ENCODE measurements at places on chromosomes 1 and 21.

DNA sequence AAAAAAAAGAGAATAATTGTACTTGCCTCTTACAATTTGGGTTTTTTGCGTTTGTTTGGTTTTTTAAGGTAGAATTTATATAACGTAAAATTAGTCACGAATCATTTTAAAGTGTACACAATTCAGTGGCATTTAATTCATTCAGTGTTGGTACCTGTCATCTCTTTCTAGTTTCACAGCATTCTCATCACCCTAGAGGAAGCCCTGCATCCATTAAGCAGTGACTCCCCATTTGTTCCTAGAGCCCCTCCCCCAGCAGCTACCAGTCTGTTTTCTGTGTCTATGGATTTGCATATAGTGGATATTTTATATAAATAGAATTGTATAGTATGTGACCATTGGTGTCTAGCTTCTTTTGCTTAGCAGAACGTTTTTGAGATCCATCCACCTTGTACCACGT lies 233.2 kb upstream of the FMN2 start:
- no peak for DNase-seq

DNA sequence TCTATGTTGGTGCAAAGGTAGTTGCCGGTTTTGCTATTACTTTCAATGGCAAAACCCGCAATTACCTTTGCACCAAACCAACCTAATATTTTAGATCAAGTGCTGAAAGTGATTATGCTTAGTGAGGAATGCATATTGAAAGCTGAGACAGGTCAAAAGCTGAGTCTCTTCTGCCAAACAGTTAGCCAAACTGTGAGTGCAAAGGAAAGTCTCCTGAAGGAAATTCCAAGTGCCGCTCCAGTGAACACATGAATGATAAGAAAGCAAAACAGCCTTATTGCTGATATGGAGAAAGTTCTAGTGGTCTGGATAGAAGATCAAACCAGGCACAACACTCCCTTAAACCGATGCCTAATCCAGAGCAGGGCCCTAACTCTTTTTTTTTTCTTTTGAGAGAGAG lies 83.1 kb upstream of the ERRFI1 start:
- DNase-seq: no peak

GRCh38 chr1:201582705-201583442 lies 43.9 kb downstream of the NAV1 start:
- DNase-seq: peak; percentile 49

GRCh38 chr21:43025636-43026180 lies 49.9 kb downstream of the CBS start:
- no peak for DNase-seq

DNA sequence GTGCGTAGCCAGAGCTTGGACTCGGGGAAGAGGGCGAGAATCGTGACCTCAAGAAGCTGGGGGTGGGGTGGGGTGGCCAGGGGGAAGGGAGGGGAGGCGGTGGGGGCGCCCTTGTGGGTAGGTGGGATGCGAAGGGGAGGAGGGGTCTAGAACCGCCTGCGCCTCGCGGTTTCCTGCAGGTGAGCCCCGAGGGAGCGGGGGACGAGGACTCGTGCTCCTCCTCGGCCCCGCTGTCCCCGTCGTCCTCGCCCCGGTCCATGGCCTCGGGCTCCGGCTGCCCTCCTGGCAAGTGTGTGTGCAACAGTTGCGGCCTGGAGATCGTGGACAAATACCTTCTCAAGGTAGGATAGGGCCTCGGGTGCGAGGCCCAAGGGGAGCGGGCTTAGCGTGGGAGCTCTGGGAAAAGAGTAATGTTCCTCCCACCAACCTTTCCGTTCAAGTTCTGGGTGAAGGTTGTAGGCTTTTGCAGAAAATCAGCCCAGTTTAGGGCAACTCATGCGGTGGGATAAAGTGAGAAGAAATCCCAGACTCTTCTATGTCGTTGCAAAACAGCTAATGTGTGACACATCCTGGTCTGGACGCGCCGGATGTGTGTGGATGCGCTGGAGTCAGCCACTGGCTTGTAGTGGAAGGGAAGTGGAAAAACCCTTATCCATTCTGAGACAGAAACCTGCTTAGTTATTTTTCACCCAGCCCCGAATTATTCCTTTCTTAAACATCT lies 2.9 kb downstream of the LHX8 start:
- no peak for DNase-seq

GRCh38 chr1:15667362-15667761 lies 16.8 kb upstream of the PLEKHM2 start:
- DNase-seq: no peak

GRCh38 chr1:159510229-159510541 lies 25.6 kb downstream of the OR10J5 start:
- no peak for DNase-seq

DNA sequence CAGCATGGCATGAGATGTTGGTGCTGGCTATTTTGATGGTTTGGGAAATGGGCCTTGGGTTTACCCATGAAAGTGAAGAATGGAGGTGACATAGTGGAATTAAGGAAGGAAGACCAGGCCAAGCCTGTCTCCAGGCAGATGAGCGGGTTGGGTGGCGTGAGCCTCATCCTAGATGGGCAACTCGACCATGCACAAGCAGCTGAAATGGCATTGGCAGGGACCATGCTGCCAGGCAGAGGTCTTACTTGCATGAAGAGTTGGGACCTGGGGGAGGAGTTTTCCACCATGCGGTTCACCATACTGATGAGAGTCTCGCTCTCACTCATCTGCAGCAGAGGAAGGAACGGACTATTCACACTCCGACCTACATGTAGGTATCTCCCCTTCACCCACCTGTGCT lies 37.5 kb upstream of the GOLT1A start:
- DNase-seq: no peak

DNA sequence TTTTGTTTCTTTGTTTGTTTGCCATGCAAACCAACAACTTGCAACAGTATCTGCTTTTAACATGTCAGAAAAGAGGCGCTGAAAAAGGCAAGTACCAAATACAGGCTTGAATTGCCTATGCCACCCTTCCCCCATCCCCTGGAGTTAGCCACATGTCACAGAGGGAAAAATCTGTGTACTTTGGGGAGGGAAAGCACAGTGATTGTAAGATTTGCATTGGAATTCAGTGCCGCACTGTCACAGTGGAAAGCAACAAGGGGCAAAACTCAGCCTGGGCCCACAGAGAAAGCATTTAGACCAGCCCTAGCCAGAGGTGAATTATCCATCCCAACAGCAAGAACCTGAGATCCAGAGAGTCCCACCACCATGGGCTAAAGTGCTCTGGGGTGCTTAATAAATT lies 52.4 kb upstream of the ACADM start:
- no peak for DNase-seq

DNA sequence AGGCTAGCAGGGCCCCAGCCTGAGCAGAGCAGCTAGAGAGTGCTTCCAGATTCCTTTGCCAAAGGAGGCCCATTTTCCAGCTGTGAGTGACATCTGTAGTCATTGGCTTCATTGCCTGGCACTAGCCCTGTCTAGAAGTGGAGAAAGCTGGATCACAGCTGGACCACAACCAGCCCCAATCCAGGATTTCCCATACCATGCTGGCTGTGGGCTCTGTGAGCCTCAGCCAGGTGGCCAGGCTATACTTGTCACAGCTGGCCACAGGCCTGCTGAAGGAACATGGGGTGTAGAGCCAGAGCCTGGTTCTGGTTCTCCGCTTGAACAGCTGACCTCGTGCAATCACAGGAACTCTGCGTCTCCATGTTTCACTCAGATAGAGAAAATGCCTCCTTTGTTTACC lies 36.6 kb downstream of the RIMKLA start:
- no peak for DNase-seq

DNA sequence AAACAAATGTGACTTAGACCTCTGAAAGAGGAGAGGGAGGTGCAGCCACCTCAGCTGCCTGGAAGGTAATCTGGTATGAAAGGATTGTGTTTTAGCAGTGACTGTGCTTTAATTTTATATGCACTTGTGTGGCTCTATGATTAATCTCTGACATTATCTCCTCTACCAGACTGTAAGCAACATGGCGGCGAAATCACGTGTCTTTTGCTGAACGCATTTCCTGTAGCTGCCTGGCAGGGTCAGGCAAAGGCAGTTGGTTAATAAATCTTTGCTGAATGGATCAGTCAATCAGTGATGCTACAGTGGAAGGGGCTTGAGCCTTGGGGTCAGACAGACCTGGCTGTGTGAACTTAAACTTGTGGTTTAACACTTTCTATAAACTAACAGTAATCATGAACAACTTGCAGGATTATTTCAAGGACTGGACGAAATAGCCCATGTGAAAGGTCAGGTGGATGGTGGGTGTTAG lies 96.9 kb downstream of the ADSS2 start:
- DNase-seq: no peak

- DNase-seq: peak; percentile 59
Observed at GRCh38 chr1:230794871-230795605, 47.9 kb downstream of the CAPN9 start.

- DNase-seq: no peak
Observed at GRCh38 chr1:196481616-196482015, 126.6 kb downstream of the KCNT2 start.

DNA sequence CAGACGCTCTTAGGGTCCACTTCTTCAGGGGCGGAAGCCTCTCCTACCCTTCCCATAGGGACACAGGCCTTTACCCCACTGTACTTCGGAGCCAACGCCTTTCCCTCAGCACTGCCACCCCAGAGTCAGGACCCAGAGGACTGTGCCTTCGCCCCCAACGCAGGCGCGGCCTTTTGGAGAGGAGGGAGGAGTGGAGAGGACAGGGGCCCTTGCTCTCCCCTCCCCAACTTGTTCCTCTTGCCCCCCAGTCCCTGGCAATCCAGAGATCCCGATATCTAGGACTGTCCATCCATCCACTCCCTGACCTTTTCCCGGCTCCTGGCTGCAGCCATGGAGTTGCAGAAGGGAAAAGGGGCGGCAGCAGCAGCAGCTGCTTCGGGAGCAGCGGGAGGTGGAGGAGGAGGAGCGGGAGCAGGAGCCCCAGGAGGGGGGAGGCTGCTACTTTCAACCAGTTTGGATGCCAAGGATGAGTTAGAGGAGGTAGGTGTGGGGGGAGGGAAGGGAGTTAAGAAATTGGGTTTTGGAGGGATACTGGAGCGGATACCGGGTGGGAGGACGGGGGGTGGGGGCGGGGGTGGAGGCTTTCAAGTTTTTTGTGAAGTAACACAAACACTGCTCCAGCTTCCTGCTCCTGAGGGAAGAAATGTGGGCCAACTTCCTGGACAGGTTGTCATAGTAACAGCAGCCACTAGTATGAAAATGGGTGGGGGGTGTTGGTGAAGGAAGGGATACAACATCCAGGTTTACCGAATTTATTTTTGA lies 636 bp downstream of the INTS3 start:
- DNase-seq: peak; percentile 79

DNA sequence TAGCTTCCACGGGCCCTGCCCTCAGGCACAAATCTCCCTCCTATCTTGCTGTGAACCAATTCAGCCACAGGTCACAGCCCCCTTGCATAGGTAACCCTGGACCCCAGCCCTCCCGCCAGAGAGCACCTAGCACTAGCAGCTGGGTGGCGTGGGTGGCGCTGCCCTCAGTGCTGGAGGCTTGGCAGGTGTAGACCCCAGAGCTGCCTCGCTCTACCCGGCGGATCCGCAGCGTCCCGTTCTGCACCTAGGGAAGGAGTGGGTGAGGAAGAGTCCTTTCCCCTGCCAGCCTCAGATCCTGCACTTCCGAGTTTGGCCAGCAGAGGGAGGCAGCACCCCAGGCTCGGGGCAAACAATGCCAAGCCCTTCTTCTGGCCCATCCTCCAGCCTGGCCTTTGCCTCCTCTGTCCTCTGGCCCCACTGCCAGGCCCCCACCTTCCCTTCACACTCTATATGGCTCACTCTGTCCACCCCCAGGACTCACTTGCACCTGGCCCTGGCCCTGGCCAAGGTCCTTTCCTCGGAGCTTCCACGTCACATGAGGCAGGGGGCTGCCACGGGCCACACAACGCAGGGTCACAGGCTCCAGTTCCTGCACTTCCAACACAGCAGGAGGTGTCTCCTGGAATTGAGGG lies 9.0 kb downstream of the IGSF9 start:
- no peak for DNase-seq

GRCh38 chr1:9181990-9182783 lies 52.4 kb upstream of the H6PD start:
- no peak for DNase-seq

DNA sequence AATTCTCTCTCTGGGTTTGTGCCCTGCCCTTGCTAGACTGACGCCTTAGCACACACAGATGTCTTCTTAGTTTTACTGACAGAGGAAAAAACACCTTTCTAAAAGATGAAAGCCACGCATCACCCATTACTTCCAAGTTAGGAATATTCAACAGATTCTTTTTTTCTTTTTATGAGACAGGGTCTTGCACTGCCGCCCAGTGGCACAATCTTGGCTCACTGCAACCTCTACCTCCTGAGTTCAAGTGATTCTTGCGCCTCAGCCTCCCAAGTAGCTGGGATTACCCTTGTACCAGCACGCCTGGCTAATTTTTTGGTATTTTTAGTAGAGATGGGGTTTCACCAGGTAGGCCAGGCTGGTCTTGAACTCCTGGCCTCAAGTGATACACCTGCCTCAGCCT lies 169.2 kb downstream of the APP start:
- no peak for DNase-seq

- DNase-seq: no peak
Observed at GRCh38 chr1:178188306-178188705, 94.4 kb downstream of the RASAL2 start.

- no peak for DNase-seq
Observed at GRCh38 chr1:222652676-222653075, 34.8 kb downstream of the MIA3 start.

Data from coronary artery (tissue), 2 donors.